ENCODE measurements at places on chromosomes 7 and 10. TPM values are rescaled to one million over a fixed set of nuclear protein-coding genes. Genes with fewer than 3 reads are reported as not detected.

CLCN1 gene
- 0.34 TPM for total RNA-seq

DNA sequence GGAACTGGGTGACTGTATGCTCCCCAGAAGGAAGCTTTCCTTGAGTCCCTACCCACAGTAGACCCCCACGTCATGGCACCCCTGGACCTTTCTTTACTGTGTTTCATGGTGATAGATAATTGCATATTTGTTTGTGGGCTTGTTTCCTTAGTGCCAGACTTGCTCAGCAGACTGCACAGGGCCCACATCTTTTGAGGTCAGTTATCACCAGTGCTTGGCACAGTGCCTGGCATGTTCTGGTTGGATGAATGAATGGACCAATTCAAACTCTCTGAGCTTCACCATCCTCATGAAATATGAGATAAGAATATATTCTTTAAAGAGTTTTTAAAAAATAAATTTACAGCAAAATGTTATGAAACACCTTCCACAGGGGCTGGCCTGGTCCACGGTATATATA, 78.4 kb upstream of the EMX2 start:
- no peak for DNase-seq

DNA sequence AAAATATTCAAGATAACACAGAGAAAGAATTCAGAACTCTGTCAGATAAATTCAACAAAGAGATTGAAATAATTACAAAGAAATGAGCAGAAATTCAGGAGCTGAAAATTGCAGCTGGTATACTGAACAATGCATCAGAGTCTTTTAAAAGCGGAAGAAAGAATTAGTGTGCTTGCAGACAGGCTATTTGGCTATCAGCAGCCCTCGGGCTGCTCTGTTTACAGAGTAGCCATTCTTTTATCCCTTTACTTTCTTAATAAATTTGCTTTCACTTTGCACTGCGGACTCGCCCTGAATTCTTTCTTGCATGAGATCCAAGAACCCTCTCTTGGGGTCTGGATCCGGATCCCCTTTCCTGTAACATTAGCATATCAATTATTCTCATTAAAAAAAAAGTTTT, 1040.0 kb downstream of the SORCS3 start:
- no peak for DNase-seq

DNA sequence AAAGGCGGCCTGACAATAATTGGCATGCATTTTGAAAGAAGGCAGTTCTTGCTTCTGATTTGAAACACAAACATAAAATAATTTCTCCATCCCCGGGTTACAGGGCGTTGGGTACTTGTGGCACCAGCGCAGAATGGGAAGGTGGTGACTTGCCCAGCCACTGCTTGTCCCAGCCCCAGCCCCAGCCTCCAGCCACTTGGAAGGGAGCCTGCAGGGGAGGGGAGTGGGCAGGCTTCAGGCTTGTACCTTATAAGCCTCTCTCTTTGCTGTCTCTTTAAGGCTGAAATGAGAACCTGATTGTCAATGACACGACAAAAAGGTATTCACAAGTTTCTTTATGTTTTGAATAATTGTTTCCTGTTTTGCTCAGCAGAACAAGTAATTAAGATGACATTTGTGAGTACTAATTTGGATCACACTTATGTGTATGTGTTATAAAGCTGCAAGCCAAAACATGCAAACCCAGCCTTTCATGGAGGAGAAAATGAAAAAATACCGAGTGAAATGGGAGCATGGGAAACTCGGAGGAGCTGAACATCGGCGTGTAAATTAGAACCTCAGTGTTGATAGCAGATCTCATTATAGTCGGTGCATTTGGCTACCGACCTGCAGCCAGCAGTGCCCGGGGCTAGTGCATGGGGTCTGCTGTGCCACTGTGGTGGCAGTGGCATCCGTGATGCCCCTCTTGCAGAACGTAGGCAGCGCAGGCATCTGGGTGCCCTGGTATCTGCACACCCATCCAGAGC, 129.9 kb downstream of the EBF3 start:
- no peak for DNase-seq

Data from Calu3 (cell line).